ENCODE measurements at places on chromosomes 6 and 20. TPM values are rescaled to one million over a fixed set of nuclear protein-coding genes. Genes with fewer than 3 reads are reported as not detected.

NR2E1 gene
- total RNA-seq = not detected

OPRM1 gene
- total RNA-seq = not detected

TRIM38 gene
- 15.1 TPM for total RNA-seq

STK38 gene
- total RNA-seq = 25.0 TPM

TCEA2 gene
- 47.3 TPM for total RNA-seq

PKHD1 gene
- total RNA-seq = not detected

FRMD1 gene
- total RNA-seq = not detected

ENPP3 gene
- 0.15 TPM for total RNA-seq

All from smooth muscle cell of trachea (primary cell).